Nephron progenitor cell (in vitro differentiated cells): ENCODE measurements at places on chromosomes 13 and 19.

DNA sequence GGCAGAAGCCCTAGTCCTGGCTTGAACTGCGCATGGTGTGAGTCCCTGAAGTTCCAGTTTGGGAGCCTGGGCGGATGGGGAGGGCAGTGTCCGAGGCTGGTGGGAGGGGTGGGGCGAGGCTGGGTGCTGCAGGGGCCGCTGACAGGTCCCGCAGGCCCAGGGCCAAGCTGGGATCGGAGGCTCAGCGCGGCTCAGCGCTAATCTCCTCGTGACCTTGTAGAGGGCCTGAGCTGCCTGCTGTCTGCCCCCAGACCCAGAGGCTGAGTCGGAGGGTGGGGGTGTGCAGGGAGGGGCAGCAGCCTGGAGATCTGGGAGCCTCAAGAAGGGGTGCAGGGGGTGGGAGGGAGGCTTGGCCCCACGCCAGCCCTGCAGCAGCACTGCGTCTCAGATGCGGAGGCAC is 3.0 kb downstream of the ATP1A3 start:
- DNase-seq = no peak

DNA sequence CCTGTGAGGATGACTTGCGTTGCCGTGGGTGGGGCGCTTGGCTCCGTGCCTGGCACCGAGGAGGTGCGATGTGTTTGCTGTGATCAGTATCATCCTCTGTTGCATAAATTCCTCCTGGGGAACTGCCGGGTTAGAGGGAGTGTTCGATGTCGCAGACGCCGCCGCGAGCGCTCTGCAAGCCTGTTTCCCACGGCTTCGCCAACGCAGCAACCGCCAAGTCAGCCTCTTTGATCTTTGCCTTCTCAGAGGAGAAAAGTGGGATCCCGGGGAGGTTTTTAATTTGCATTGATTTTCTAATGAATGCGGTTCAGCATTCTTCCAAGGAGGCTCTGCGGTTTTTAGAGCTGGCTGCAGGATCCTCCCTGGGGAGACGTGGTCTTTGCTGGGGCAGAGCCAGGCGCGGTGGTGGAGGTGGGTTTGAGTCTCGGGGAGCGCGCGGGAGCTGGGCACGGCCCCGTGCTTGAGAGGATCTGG is 7.6 kb downstream of the GPR32 start:
- peak; percentile 57 for DNase-seq

- DNase-seq = no peak
Measured at GRCh38 chr13:68232351-68233130, 1002.4 kb upstream of the PCDH9 start.

GRCh38 chr19:34041925-34042521 is 130.3 kb upstream of the LSM14A start:
- DNase-seq = peak; percentile 77

- no peak for DNase-seq
Measured at GRCh38 chr19:36100476-36100875, 10.5 kb upstream of the OVOL3 start.

GRCh38 chr19:42532891-42533290 is 4.6 kb upstream of the CEACAM1 start:
- DNase-seq = no peak

DNA sequence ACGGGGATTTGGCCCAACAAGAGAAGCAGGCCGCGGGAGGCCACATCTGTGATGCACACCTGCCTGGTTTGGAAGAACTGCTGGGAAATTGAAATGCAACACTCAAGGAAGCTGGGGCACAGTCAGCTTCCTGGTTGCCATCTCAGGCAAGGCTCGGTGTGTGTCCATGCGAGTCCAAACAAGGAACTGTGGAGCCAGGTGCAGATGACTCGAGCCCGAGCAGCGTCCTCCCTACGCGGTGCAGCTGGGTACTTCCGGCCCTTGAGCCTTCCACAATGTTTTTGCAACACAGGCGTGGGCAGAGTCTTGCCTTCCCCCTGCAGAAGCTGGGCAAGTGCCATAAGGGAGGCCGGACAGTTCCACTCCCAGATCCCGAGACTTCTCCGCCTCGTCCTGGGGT is 94.6 kb downstream of the CRYL1 start:
- DNase-seq = no peak

DNA sequence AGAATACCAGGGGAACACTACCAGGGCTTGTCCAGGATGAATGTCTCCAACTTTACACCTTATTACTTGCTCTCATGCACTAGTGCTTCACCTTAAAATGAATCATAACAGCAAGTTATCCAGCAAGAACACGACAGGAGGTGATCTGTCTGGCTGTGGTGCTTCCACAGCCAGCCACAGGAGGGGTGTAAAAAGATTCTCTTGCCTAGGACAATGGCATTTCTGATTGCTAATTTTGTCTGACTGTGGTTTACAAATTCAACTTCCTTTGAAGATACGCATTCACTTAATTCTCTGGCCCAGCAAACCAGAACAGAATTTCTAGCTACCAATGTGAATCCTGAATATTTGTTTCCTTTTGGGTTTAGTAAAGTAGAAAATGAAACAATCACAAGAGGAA is 23.1 kb upstream of the COG3 start:
- no peak for DNase-seq

GRCh38 chr13:65911546-65912193 is 1318.5 kb downstream of the PCDH9 start:
- no peak for DNase-seq

- no peak for DNase-seq
Measured at GRCh38 chr19:54329476-54330165, 9.3 kb downstream of the LILRA4 start.

- no peak for DNase-seq
Measured at GRCh38 chr13:100447831-100448230, 140.8 kb downstream of the GGACT start.
